ENCODE measurements at places on chromosomes 3 and 15. TPM values are rescaled to one million over a fixed set of nuclear protein-coding genes. Genes with fewer than 3 reads are reported as not detected.

CLDN18 gene
- not detected for total RNA-seq

TMCO5A gene
- not detected for total RNA-seq

HTR3E gene
- total RNA-seq, result not detected

GJD2 gene
- not detected for total RNA-seq

DNA sequence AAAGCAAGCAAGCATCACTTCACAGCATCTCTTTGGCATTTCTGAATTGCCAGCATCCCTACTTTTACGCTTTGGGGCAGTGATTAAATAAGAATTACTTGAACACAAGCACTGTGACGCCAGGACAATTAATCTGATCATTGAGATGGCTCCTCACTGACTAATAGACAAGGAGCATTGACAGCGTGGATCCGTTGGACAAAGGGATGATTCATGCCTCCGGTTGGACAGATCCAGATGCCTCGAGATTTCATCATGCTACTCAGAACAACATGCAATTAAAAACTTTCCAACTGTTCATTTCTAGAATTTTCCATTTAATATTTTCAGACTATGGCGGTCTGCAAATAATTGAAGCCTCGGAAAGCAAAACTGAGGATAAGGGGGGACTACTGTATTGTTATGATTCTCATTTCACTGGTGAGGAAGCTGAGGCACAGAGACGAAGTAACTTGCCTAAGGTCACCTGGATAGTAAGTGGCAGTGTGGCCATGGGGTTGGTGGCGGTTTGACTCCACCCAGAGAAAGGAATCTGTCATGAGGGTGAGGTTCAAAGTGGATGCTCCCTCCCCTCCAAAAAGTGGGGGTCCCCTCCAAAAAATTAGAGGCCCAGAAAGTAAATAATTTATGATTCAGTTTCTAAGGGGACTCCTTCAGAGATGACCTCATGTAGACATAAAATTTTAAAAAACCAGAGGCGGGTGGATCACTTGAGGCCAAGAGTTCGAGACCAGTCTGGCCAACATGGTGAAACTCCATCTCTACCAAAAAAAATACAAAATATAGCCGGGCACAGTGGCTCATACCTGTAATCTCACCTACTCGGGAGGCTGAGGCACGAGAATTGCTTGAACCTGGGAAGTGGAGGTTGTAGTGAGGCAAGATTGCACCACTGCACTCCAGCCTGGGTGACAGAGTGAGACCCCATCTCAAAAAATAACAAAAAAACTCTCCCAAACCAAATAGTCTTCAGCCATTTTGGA, 12.3 kb upstream of the PGPEP1L start:
- peaks cover 22% of the 10 kb centered on the region for H3K27me3 ChIP-seq
- no peak overlapping the region for H3K27ac ChIP-seq
- peaks cover 2% of the 10 kb centered on the region for H3K4me1 ChIP-seq
- no peak for DNase-seq
- no peak overlapping the region for H3K4me3 ChIP-seq

DNA sequence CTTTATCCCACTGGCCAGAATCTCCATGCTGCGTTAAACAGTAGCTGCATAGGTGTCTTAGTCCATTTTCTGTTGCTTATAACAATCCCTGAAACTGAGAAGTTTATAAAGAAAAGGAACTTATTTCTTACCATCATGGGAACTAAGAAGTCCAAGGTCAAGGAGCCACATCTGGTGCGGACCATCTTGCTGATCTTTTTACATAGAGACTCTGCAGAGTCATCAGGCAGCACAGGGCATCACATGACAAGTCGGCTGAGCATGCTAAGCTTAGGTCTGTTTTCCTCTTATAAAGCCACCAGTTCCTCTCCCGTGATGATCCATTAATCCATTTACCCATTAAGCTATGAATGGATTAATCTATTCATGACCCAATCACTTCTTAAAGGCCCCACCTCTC, 22.4 kb upstream of the FAM174B start:
- peaks cover 2% of the 10 kb centered on the region for H3K27me3 ChIP-seq
- no peak overlapping the region for H3K27ac ChIP-seq
- DNase-seq, result no peak
- H3K4me1 ChIP-seq, result no peaks in the 10 kb centered on the region
- H3K4me3 ChIP-seq, result no peak overlapping the region
- H3K36me3 ChIP-seq, result no peaks in the 10 kb centered on the region

DNA sequence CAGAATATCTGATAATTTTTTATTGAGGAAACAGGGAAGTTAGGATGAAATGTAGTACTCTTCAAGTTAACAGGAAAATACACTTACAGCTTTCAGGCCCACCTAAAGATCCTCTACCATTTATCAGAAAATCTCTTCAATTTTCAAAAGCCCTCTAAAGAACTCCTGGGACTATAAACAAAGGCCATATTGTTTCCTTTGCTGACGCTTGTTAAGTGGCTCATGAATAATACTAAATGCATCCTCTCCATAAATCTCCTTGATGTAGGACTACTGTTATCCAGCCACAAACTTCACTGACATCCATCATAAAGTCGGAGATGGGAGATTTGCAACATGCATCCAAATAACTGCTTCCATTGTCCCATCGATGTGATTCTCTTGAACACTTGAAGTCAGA, 326.5 kb downstream of the ZIC1 start:
- no peak overlapping the region for H3K4me3 ChIP-seq
- no peaks in the 10 kb centered on the region for H3K27me3 ChIP-seq
- DNase-seq, result no peak
- no peaks in the 10 kb centered on the region for H3K4me1 ChIP-seq
- no peaks in the 10 kb centered on the region for H3K36me3 ChIP-seq
- H3K27ac ChIP-seq, result no peak overlapping the region

DNA sequence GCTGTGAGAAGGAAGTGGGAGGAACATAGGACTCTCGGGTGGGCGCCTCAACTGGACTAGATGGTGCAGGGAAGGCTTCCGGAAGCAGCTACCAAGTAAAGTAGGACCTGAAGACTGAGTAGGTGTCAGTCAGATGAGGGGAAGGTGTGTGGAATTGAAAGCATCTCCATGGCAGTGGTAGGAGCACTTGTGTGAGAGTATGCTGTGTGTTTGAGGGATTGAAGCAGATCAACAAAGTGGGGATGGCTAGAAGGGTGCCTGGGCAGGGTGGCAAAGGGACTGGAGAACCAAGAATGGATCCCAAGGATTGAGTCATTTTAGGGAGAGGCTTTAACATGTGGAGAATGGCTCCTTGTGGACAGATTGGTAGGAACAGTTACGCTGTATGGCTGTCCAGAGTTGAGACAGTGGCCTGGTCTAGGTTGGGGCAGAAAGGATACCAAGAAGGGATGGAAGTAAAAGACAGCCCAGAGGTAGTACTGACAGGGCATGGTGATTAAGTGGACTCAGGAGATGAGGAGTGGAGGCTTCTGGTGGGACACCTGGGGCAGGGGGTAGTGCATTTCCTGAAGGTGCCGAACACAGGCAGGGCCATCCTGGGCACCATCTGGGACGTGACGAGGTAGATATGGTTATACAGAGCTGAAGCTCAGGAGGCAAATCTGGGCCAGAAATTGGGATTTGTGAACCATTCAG, 1.5 kb downstream of the UQCC5 start:
- H3K4me1 ChIP-seq, result peaks cover 46% of the 10 kb centered on the region
- no peak for DNase-seq
- H3K36me3 ChIP-seq, result peaks cover 34% of the 10 kb centered on the region

GRCh38 chr3:171960159-171960558, 79.2 kb upstream of the FNDC3B start:
- H3K4me3 ChIP-seq, result no peak overlapping the region
- no peaks in the 10 kb centered on the region for H3K36me3 ChIP-seq
- DNase-seq, result no peak
- peaks cover 4% of the 10 kb centered on the region for H3K27me3 ChIP-seq

DNA sequence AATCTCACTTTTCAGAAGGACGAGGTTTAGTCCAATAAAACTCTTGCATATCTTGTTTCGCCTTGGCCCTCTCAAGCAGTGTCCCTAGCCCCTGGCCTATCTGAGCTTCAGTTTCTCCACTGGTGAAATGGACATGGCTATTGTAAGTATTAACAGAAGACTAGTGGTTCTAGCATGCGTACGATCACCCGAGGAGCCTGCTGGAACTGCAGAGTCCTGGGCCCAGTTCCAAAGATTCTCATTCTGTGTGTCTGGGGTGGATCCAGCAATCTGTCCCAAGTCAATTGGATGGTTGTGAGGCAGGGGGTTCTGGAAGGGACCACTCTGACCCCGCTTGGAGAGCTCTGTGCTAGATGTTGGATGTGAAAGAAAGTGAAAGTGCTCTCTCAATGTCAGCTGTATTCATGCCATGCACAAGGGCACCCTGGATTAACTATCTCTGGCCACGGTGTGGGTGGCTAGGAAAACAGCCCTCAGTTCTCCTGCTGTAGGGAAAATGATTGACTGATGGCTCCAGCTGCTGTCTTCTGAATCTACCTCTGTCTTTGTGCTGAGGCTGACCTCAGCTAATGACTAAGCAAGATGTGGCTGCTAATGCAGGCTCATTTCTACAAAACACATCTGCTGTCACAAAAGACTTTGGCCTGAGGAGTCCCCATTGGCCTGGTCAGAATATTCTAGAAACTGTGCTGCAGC, 1.9 kb upstream of the PLA1A start:
- DNase-seq, result no peak
- H3K4me1 ChIP-seq, result peaks cover 17% of the 10 kb centered on the region
- no peak overlapping the region for H3K27ac ChIP-seq
- H3K36me3 ChIP-seq, result no peaks in the 10 kb centered on the region
- H3K4me3 ChIP-seq, result no peak overlapping the region

GRCh38 chr15:64197425-64197824, 34.6 kb upstream of the PPIB start:
- H3K27me3 ChIP-seq, result no peaks in the 10 kb centered on the region
- DNase-seq, result no peak
- no peak overlapping the region for H3K27ac ChIP-seq

DNA sequence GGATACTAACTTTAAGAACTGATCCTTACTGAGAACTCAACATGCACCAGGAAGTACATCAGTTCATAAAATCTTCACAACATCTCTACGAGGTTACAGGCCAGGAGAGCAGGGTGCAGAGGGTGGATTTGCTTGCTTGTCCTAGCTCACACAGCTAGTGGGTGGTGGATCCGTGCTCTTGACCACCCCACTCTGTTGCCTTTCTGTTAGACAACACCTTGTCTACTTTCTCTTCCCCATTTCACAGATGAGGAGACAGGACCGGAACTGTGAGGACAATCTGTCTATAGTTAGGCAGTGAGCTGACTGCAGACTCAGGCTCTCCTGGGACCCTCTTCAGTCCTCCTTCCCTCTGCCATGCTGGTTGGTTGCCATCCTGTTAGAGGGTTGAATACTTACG, 221.7 kb upstream of the TLE3 start:
- no peaks in the 10 kb centered on the region for H3K36me3 ChIP-seq
- H3K27me3 ChIP-seq, result no peaks in the 10 kb centered on the region
- H3K4me1 ChIP-seq, result no peaks in the 10 kb centered on the region

GRCh38 chr15:63553388-63553791, 43.8 kb upstream of the FBXL22 start:
- H3K4me3 ChIP-seq, result no peak overlapping the region
- H3K27ac ChIP-seq, result peak overlapping the region; percentile 70
- H3K4me1 ChIP-seq, result peaks cover 52% of the 10 kb centered on the region
- H3K36me3 ChIP-seq, result peaks cover 32% of the 10 kb centered on the region
- no peaks in the 10 kb centered on the region for H3K27me3 ChIP-seq

GRCh38 chr3:56795829-56796185, 5.9 kb downstream of the ARHGEF3 start:
- peaks cover 61% of the 10 kb centered on the region for H3K36me3 ChIP-seq
- peaks cover 63% of the 10 kb centered on the region for H3K4me1 ChIP-seq
- H3K4me3 ChIP-seq, result peak overlapping the region; percentile 87
- DNase-seq, result no peak

DNA sequence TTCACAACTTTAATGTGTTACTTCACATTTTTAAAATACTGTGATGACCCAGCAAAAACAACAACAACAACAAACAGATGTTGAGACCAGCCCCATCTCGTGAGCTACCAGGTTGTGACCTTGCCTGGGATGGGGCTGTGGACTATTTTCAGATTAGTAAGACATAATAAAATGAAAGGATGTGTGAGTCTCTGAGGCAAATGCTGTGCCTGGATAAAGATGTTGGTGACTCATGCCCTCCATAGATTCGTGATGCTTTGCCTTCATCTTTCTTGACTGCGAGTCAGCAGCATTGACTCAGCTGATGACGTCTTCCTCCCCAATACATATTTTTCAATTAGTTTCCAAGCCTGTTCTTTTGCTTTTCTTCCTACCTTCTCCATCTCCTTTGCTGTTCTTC, 453.0 kb upstream of the CFAP20DC start:
- no peaks in the 10 kb centered on the region for H3K27me3 ChIP-seq
- no peak overlapping the region for H3K4me3 ChIP-seq
- H3K27ac ChIP-seq, result peak overlapping the region; percentile 3
- DNase-seq, result peak; percentile 68
- H3K36me3 ChIP-seq, result peaks cover 2% of the 10 kb centered on the region
- H3K4me1 ChIP-seq, result peaks cover 9% of the 10 kb centered on the region

DNA sequence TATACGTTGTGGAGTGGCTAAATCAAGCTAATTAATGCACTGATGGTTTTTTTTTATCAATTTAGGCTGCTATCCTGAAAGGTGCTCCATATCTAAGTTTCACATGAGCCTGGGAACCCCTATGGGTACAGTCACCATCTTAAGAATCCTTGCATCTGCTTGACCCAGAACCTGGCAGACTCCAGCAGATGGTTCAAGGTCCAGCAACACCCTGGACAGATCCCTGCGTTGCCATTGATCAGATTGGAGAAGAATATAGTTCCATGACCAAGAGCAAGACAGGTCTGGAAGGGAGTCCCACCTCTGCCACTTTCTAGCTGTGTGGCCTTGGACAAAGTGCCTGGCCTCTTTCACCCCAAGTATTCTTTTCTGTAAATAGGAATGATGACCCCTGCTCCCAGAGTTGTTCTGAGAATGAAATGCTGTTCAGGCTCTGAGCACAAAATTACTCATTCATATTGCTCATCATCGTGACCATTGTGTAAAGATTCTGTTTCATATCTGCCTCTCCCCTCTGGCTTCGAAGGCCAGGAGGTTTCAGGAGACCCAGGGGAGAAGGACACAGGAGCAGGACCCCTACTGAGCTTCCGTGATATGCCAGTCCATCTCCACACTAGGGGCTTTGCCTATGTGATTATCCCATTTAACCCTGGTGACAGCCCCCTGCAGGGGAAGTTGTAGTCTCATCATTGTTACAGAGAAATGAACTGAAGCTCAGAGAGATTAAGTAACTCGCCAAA, 30.0 kb upstream of the TSEN2 start:
- no peaks in the 10 kb centered on the region for H3K27me3 ChIP-seq
- H3K4me1 ChIP-seq, result no peaks in the 10 kb centered on the region
- no peak overlapping the region for H3K4me3 ChIP-seq
- no peaks in the 10 kb centered on the region for H3K36me3 ChIP-seq
- no peak overlapping the region for H3K27ac ChIP-seq

DNA sequence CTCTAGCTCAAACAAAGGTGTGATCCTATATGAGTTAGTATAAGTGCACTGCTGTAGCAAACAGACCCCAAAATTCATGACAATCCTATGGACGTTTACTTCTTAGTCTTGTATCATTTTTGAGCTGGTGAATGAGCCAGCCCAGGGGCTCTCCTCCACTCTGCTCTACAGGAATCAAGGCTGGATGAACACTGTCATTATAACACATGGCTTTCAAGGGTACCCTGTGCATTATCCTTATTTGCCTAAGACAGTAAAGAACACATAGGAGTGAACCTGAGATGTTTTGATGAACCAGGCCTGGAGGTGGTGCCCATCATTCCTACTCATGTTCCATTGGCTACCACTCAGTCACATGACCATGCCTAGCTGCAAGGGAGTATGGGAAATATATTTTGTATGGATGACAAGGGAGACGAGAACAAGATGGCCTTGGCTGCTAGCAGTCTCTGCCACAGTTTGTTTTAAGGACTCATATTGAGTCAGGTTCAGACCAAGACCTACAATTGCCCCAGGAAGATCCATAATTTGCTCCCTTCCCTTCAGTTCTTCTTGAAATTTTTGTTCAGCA, 107.4 kb upstream of the HES1 start:
- no peak overlapping the region for H3K27ac ChIP-seq
- H3K27me3 ChIP-seq, result peaks cover 1% of the 10 kb centered on the region
- peaks cover 5% of the 10 kb centered on the region for H3K4me1 ChIP-seq
- no peak overlapping the region for H3K4me3 ChIP-seq
- no peaks in the 10 kb centered on the region for H3K36me3 ChIP-seq
